ENCODE measurements at places on chromosomes 1 and 21. TPM values are rescaled to one million over a fixed set of nuclear protein-coding genes. Genes with fewer than 3 reads are reported as not detected.

The DTL gene
- 77.5 TPM for total RNA-seq

The FOXO6 gene
- 0.31 TPM for total RNA-seq

The FAM167B gene
- 0.90 TPM for total RNA-seq

The NBPF20 gene
- total RNA-seq: 0.08 TPM

The PIP5K1A gene
- total RNA-seq: 69.2 TPM

The SPRTN gene
- 17.5 TPM for total RNA-seq

The PLA2G2C gene
- total RNA-seq: not detected

The NGF gene
- not detected for total RNA-seq

The RNU5D-1 gene
- not detected for total RNA-seq

The TLR5 gene
- 0.32 TPM for total RNA-seq

The ZNF281 gene
- total RNA-seq: 14.3 TPM

The CFHR4 gene
- not detected for total RNA-seq

The TSPEAR gene
- total RNA-seq: not detected

The CNR2 gene
- total RNA-seq: 3.4 TPM

- no peak overlapping the region for H3K27ac ChIP-seq
- H3K4me3 ChIP-seq: no peak overlapping the region
- H3K27me3 ChIP-seq: peaks cover 2% of the 10 kb centered on the region
- H3K4me1 ChIP-seq: peaks cover 30% of the 10 kb centered on the region
- DNase-seq: no peak
Measured at GRCh38 chr1:234253732-234254131, 119.5 kb upstream of the COA6 start.

GRCh38 chr1:2312515-2313301, 78.6 kb downstream of the MORN1 start:
- no peaks in the 10 kb centered on the region for H3K27me3 ChIP-seq
- peak overlapping the region; percentile 11 for H3K27ac ChIP-seq
- H3K36me3 ChIP-seq: peaks cover 12% of the 10 kb centered on the region
- no peak for DNase-seq

GRCh38 chr1:18999359-18999758, 42.9 kb upstream of the IFFO2 start:
- no peak overlapping the region for H3K4me3 ChIP-seq
- H3K4me1 ChIP-seq: peaks cover 9% of the 10 kb centered on the region
- H3K27ac ChIP-seq: no peak overlapping the region
- DNase-seq: no peak
- H3K36me3 ChIP-seq: peaks cover 7% of the 10 kb centered on the region

DNA sequence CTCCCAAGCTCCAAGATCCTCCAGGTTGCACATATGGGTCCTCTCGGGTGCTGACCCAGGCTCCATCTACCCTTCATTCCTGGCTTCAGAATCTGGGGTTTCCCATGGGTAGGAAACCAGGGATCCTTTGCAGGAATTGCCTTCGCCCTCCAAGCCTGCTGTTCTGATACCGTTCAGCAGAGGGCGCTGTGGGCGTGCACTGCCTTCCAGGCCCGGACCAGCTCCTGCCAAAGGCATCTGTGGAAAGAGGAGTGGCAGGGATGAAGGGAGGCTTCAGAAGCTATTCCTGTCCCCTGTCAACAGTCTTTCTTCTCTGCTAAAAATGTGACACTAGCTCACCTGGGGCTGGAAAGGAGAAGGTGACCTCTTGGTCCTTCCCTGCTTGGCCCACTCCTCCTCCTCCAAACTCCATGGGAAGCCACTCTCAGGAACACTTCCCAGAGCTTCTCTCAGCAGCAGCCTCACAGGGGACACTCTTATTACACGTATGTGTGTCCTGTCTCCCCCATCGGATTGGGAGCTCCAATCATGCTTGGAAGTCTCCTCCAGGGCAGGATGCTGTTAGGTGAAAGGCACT, 71.2 kb downstream of the VWA5B1 start:
- no peak overlapping the region for H3K27ac ChIP-seq
- peaks cover 55% of the 10 kb centered on the region for H3K27me3 ChIP-seq
- no peak overlapping the region for H3K4me3 ChIP-seq
- H3K4me1 ChIP-seq: peaks cover 5% of the 10 kb centered on the region
- peak; percentile 26 for DNase-seq
- H3K36me3 ChIP-seq: no peaks in the 10 kb centered on the region

GRCh38 chr1:230074762-230075161, 7.7 kb downstream of the GALNT2 start:
- H3K4me1 ChIP-seq: peaks cover 26% of the 10 kb centered on the region
- H3K27ac ChIP-seq: no peak overlapping the region
- H3K36me3 ChIP-seq: peaks cover 9% of the 10 kb centered on the region

- peaks cover 57% of the 10 kb centered on the region for H3K36me3 ChIP-seq
- H3K4me3 ChIP-seq: no peak overlapping the region
- DNase-seq: no peak
- H3K4me1 ChIP-seq: peaks cover 50% of the 10 kb centered on the region
- no peaks in the 10 kb centered on the region for H3K27me3 ChIP-seq
Measured at GRCh38 chr1:119984771-119985170, 84.7 kb downstream of the NOTCH2 start.

GRCh38 chr1:100458661-100459357, 79.1 kb upstream of the GPR88 start:
- no peak for DNase-seq
- H3K4me1 ChIP-seq: peaks cover 37% of the 10 kb centered on the region
- H3K27me3 ChIP-seq: no peaks in the 10 kb centered on the region
- H3K36me3 ChIP-seq: peaks cover 28% of the 10 kb centered on the region
- peak overlapping the region; percentile 19 for H3K27ac ChIP-seq

DNA sequence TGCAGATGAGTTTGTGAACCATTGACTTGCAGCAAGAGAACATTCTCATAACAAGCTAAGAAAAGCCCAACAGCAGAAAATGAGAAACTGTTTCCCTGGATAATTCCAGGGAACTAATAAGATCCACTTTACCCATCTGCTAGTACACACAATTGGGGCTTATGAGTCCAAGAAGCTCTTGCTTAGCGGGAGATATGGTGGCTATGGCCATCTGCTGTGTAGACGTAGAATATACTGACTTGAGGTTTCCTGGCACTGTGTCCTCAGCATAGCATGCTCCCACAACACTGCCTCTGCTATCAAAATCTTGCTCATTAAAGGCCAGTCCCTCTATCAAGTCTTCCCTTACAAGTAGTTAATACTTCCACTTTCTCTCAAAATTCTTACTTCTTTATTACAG, 6.8 kb upstream of the RXRG start:
- no peak overlapping the region for H3K4me3 ChIP-seq
- DNase-seq: no peak
- no peaks in the 10 kb centered on the region for H3K4me1 ChIP-seq
- H3K27ac ChIP-seq: no peak overlapping the region

- H3K36me3 ChIP-seq: no peaks in the 10 kb centered on the region
- no peaks in the 10 kb centered on the region for H3K27me3 ChIP-seq
- no peak for DNase-seq
- H3K4me3 ChIP-seq: no peak overlapping the region
- H3K27ac ChIP-seq: no peak overlapping the region
- no peaks in the 10 kb centered on the region for H3K4me1 ChIP-seq
Measured at GRCh38 chr1:87894062-87894461, 565.4 kb downstream of the LMO4 start.

DNA sequence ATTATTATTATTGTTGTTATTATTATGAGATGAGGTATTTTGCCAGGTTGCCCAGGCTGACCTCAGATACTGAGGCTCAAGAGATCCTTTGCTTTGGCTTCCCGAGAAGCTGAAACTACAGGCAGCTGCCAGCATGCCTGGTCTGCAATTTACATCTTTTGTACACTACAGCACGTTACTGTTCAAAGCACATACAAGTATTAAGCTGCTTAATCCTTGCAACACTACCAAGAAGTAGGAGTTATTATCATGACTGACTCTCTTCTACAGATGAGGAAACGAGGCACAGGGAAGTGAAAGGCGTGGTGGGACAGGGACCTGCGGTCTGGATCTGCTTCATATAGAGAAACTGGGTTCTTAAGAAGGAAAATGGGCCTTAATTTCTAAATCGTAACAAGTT, 11.6 kb downstream of the ERG start:
- DNase-seq: no peak
- H3K36me3 ChIP-seq: no peaks in the 10 kb centered on the region
- H3K27ac ChIP-seq: no peak overlapping the region

DNA sequence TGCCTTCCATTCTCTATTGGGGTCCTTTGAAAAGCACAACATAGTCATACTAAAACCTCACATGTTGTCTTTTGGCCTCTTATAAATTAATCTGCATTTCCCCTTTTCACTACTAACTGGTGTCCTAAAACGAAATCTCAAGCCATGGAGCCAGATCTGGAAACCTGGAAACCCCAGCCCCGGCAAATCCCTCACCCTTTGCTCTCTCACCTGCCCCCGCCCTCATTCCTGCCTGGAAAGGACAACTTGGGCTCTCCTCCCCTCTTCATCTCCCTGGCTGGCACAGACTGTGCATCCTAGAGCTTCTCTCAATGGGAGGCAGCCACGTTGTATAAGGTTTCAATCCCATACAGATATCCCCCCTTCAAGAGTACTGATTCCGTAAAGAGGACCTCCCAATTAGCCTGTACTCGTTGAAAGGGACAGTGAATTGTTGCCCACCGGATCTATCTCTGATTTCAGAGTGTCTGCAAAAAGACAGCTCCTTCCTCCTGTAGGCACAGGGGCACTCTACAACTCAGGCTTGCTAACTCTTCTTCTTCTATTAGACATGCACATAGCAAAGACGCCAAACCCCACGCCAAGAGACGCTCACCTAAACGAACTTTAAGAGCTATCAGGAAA, 1.4 kb downstream of the DUSP10 start:
- no peak for DNase-seq
- no peaks in the 10 kb centered on the region for H3K27me3 ChIP-seq
- no peak overlapping the region for H3K4me3 ChIP-seq
- H3K36me3 ChIP-seq: no peaks in the 10 kb centered on the region

DNA sequence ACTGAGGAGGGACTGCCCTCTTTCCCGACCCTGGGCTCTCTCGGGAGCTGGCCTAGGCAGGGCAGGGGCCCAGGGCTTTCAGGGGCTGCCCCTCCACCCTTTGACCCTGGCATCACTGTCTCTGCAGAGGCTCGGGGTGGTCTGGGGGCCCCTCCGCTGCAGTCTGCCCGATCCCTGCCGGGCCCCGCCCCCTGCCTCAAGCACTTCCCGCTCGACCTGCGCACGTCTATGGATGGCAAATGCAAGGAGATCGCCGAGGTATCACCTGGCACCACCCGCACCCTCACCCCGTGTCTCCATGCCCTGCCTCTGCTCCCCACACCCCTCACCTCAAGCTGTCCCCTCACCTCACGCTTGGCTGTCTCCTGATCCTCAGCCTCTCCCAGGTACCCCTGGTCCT, 5.5 kb downstream of the AMPD2 start:
- peaks cover 44% of the 10 kb centered on the region for H3K4me1 ChIP-seq
- H3K36me3 ChIP-seq: peaks cover 42% of the 10 kb centered on the region
- peak; percentile 17 for DNase-seq
- peak overlapping the region; percentile 96 for H3K27ac ChIP-seq
- no peak overlapping the region for H3K4me3 ChIP-seq
- no peaks in the 10 kb centered on the region for H3K27me3 ChIP-seq

- H3K36me3 ChIP-seq: peaks cover 70% of the 10 kb centered on the region
- no peaks in the 10 kb centered on the region for H3K27me3 ChIP-seq
- peak overlapping the region; percentile 37 for H3K27ac ChIP-seq
- H3K4me3 ChIP-seq: no peak overlapping the region
Measured at GRCh38 chr1:159916242-159917051, 8.9 kb downstream of the TAGLN2 start.

GRCh38 chr1:247639381-247639981, 34.1 kb downstream of the OR2G3 start:
- H3K4me1 ChIP-seq: peaks cover 4% of the 10 kb centered on the region
- no peak overlapping the region for H3K4me3 ChIP-seq
- no peaks in the 10 kb centered on the region for H3K36me3 ChIP-seq
- H3K27me3 ChIP-seq: peaks cover 11% of the 10 kb centered on the region
- DNase-seq: peak; percentile 41

- H3K27me3 ChIP-seq: peaks cover 52% of the 10 kb centered on the region
- H3K4me3 ChIP-seq: no peak overlapping the region
- no peaks in the 10 kb centered on the region for H3K4me1 ChIP-seq
- H3K27ac ChIP-seq: no peak overlapping the region
- H3K36me3 ChIP-seq: no peaks in the 10 kb centered on the region
Measured at GRCh38 chr1:214557952-214558735, 6.7 kb upstream of the PTPN14 start.

- no peak for DNase-seq
- no peak overlapping the region for H3K4me3 ChIP-seq
- no peaks in the 10 kb centered on the region for H3K27me3 ChIP-seq
- H3K36me3 ChIP-seq: no peaks in the 10 kb centered on the region
- H3K4me1 ChIP-seq: no peaks in the 10 kb centered on the region
- no peak overlapping the region for H3K27ac ChIP-seq
Measured at GRCh38 chr1:106798991-106799390, 257.5 kb upstream of the PRMT6 start.

GRCh38 chr1:47390843-47391242, 25.2 kb upstream of the FOXE3 start:
- H3K27ac ChIP-seq: no peak overlapping the region
- peaks cover 19% of the 10 kb centered on the region for H3K27me3 ChIP-seq
- H3K4me3 ChIP-seq: no peak overlapping the region
- H3K36me3 ChIP-seq: no peaks in the 10 kb centered on the region
- DNase-seq: no peak

- no peak for DNase-seq
- peaks cover 9% of the 10 kb centered on the region for H3K27me3 ChIP-seq
- H3K4me1 ChIP-seq: no peaks in the 10 kb centered on the region
- H3K27ac ChIP-seq: no peak overlapping the region
- H3K4me3 ChIP-seq: no peak overlapping the region
- H3K36me3 ChIP-seq: no peaks in the 10 kb centered on the region
Measured at GRCh38 chr21:35351434-35351833, 302.3 kb upstream of the RUNX1 start.

GRCh38 chr1:153842006-153842471, 66.8 kb downstream of the SLC27A3 start:
- no peak for DNase-seq
- H3K36me3 ChIP-seq: peaks cover 8% of the 10 kb centered on the region
- H3K27me3 ChIP-seq: no peaks in the 10 kb centered on the region
- no peak overlapping the region for H3K27ac ChIP-seq
- peaks cover 9% of the 10 kb centered on the region for H3K4me1 ChIP-seq

DNA sequence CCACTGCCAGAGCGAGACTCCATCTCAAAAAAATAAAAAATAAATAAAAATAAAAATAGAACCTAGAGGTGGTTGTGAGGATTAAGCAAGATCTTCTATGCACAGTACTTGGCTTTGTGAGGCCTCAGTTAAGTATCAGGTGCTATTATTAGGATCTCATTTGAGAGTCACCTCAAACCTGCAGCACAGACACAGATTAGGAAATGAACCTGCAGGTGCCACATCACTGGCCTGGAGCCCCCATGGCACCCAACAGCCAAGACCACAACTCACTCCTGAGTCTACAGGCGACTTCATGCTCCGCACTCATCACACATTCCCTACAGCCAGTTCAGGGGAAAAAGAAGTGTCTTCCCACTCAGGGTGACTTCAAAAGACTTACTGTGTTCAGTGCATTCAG, 176.8 kb downstream of the SLC45A1 start:
- H3K36me3 ChIP-seq: peaks cover 36% of the 10 kb centered on the region
- H3K27ac ChIP-seq: no peak overlapping the region
- H3K27me3 ChIP-seq: no peaks in the 10 kb centered on the region
- peaks cover 13% of the 10 kb centered on the region for H3K4me1 ChIP-seq
- no peak overlapping the region for H3K4me3 ChIP-seq

All from activated CD8-positive, alpha-beta T cell treated with anti-CD3 and anti-CD28 coated beads, Interleukin-2, amount 10 ng/mL, durations not matched to agents 7 days and 5 days (primary cell).